GF-D8 (cell line): ENCODE measurements at places on chromosomes 13 and 19.

DNA sequence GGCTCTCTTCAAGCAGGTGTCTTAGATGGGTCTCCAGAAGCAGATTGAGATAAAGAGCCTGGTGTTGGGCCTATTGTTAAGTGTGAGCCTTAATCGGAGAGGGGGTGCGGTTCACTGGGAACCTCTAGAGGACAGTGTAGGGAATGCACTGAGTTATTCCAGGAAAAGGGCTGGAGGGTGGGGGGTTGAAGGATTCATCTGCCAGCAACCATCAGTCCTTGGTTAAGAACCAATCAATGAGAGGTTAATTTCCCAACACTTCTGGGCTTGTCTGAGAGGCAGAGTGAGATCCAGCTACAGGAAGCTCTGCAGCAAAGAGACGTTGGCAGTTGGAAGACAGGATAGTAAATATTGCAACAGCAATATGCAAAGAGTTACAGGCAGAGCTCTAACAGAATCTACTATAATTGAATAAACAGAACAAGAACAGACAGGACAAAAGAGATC lies 28.7 kb downstream of the CYP4F2 start:
- DNase-seq: peak; percentile 100

DNA sequence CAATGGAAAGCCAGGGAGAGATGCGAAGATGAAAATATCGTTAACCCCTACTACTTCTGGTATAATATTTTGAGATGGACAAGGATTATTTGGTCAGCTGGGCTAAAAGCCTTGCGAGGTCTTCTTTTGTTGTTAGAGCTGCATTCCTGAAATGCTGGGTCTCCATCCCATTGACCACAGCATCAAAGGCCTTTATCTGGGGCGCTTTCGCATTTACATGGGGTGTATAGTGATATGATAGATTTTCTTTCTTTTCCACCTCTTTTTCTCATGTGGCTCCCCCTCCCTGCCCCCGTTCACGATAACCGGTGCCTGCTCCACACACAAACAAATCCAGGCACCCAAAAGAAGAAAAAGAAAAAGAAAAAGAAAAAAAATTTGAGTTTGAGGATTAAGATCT lies 77.5 kb downstream of the ZNF536 start:
- no peak for DNase-seq

- no peak for DNase-seq
These were observed 193.0 kb upstream of the NBEA start for GRCh38 chr13:34749046-34749445.

DNA sequence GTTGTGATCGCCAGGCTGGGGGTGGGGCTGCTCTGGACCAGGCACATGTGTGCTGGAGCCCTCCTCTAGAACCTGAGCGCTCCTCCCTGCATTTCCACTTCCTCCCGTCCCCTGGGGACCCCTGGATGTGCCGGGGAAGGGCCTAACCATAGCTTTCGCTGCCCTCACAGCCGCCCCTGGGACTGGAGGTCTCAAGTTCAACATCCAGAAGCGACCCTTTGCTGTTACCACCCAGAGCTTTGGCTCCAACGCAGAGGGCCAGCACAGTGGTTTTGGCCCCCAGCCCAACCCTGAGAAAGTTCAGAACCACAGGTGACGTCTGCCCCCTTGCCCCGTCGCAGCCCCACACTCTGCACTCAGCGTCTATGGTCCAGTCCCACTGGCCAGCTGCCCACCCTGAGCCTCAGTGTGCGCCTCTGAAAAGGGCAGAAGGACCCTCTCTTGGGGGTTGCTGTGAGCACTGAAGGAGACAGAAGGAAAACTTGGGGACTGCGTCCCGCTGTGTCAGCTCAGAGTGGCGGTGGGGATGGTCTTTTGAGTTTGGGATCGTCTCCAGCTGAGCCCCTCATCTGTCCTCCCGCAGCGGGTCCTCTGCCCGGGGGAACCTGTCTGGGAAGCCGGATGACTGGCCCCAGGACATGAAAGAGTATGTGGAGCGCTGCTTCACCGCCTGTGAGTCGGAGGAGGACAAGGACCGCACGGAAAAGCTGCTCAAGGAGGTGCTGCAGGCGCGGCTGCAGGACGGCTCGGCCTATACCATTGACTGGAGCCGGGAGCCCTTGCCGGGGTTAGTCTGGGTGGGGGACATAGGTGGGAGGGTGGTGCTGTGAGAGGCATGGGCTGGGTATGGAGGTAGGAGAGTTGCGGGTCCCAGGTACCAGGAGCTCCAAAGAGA lies 6.0 kb downstream of the LENG8 start:
- no peak for DNase-seq

- DNase-seq: peak; percentile 12
These were observed 483.2 kb downstream of the DIAPH3 start for GRCh38 chr13:59680429-59681024.
